ENCODE measurements at places on chromosomes 11 and 22. TPM values are rescaled to one million over a fixed set of nuclear protein-coding genes. Genes with fewer than 3 reads are reported as not detected.
A peak's percentile ranks its signal among the peaks of the same experiment; 100 is the strongest.

CEND1 gene
- under 0.01 TPM for total RNA-seq

KCNJ11 gene
- 0.22 TPM for total RNA-seq

APOBEC3C gene
- 2.0 TPM for total RNA-seq

IL18 gene
- total RNA-seq: not detected

- DNase-seq: no peak
Measured at GRCh38 chr22:20389288-20389687, 4.7 kb upstream of the ZNF74 start.

- DNase-seq: peak; percentile 65
Measured at GRCh38 chr22:29309332-29310064, 3.0 kb downstream of the GAS2L1 start.

GRCh38 chr22:43867839-43868635, 5.7 kb upstream of the SULT4A1 start:
- DNase-seq: peak; percentile 72

DNA sequence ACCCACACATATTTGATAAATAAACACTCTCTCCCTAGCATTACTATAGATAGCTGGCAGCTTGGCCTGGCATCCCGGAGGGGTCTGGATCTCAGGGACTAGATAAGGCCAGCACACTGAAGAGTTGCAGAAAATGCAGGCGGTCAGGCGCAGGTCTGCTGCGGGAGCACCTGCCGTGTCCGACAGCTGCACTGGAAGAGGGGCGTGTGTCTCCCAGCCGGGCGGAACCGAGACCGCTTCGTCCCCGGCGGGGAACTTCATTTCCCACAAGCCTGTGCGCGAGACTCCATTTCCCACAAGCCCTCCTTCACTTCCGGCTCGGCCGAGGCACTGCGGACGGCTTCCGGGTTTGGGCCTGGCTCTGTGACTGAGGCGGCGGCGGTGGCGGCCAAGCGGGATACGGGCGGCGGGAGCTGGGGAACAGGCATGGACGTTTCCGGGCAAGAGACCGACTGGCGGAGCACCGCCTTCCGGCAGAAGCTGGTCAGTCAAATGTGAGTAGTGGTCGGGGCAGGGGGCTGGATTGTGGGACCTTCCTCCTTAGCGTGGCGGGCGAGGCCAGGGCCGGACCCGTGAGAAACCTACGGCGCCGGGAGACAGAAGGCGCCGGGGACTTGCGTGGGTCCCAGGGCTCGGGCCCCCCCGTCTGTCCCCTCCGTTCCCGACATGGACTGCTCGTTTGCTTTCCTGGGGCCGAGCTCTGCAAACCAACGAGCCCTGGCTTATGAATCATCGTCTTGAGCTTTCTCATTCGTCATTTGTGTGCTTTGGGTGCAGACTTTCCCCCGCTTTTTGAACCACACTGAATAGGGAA, at the start of gene MED15:
Gene MED15, plus strand, starts transcription at position 358 of the 814 bp plus-strand sequence. Its CDS starts 69 bp downstream, at position 427.
- DNase-seq: peak; percentile 90

DNA sequence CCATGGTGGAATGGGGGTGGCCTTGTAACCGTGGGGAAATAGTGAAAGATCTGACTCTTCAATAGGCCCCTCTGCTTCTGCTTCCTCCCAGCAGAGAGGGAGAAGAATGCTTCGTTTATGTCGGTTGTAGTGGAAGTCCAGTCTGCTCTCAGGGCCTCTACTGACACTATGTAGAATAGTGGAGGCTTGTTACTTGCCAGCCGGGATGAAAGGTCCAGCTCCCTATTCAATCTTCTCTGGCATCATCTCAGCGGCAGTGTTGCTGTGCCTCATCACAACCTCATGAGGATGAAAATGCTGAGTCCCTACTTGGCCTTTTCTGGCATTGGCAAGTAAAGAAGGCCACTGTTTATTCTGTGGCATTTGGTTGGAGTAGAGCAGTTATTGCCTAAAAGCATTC, 820.9 kb upstream of the TENM4 start:
- DNase-seq: no peak

- DNase-seq: no peak
Measured at GRCh38 chr11:47372422-47372821, 5.9 kb downstream of the SPI1 start.

- peak; percentile 48 for DNase-seq
Measured at GRCh38 chr11:61532134-61533038, 23.8 kb downstream of the LRRC10B start.

GRCh38 chr11:15815246-15816195, 540.8 kb downstream of the SOX6 start:
- DNase-seq: no peak

DNA sequence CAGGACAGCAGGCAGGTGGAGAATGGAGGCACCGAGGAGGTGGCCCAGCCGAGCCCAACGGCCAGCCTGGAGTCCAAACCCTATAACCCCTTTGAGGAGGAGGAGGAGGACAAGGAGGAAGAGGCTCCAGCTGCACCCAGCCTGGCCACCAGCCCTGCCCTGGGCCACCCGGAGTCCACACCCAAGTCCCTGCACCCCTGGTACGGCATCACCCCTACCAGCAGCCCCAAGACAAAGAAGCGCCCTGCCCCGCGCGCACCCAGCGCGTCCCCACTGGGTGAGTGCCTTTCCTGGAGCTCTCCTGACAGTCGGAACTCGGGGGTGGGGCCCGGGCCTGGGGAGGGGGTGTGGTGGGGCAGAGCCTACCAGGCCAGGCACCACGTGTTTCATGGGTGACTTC, 19.7 kb downstream of the MICALL1 start:
- DNase-seq: no peak

DNA sequence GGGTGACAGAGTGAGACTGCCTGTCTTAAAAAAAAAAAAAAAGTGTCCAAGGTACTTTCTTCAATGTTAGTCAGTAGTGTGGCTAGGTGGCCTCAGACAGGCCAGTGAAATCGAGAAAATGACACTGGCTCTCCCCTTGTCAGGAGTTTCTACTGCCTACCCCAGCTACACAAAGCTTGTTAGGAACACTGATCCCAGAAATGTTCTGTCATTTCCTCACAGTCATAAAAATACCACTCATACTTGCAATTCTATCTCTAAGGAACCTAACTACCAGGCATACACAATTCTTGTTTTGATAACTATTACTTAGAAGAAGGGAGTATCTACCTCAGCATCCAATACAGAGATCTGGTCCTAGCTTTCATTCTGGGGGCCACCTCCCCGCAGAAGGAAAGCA, 31.3 kb downstream of the ATP6V1E1 start:
- no peak for DNase-seq
